Activated T-cell treated with anti-CD3 and anti-CD28 coated beads, Interleukin-2, amount 50 U/mL, for 72 hours (primary cell): ENCODE measurements at places on chromosomes 1 and 21. TPM values are rescaled to one million over a fixed set of nuclear protein-coding genes. Genes with fewer than 3 reads are reported as not detected.

The CALML6 gene
- total RNA-seq = 1.8 TPM

The SPATA21 gene
- not detected for total RNA-seq

GRCh38 chr1:12047120-12047876 lies 15.8 kb upstream of the TNFRSF8 start:
- no peaks in the 10 kb centered on the region for H3K36me3 ChIP-seq
- peak; percentile 83 for DNase-seq

DNA sequence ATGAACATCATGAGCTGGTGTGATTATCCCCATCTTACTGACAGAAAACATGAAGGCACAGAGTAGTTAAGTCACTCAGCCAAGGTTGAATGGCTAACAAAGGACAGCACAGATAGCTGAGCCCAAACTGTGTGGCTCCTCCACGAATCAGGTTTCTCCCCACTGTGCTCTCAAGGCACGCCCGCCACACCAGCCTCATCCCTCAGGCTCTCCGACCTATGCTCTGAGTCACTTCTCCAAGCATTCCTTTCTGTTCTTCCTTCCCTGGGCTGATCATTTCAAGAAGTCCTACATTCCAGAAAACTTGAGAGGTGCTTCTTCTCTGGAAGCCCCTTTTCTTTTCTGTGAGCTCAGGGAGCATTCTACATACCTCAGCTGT lies 25.3 kb upstream of the SDC3 start:
- no peaks in the 10 kb centered on the region for H3K4me1 ChIP-seq
- no peaks in the 10 kb centered on the region for H3K27me3 ChIP-seq
- H3K36me3 ChIP-seq = peaks cover 8% of the 10 kb centered on the region
- H3K27ac ChIP-seq = peak overlapping the region; percentile 56
- H3K4me3 ChIP-seq = no peak overlapping the region

The CYP4A11 gene
- total RNA-seq = not detected

DNA sequence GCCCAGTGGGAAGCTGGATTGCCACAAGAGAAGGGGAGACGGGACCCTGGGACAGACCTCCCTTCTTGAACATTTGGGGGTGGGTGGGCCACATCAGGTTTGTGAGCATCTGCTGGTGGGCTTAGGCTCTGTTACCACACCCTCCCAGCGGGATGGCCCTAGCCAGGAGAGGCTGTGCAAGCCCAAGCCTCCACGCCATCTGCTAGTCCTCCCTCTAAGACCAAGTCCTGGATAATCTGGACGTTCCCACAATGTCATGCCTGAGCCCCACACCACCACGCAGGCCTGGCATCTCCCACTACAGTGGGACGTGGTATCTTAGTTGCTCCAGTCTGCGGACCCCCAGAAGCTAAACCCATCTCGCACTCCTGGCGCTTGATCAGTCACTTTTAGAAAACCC lies 3.7 kb upstream of the IBA57 start:
- DNase-seq = no peak
- H3K27me3 ChIP-seq = no peaks in the 10 kb centered on the region
- H3K4me1 ChIP-seq = peaks cover 28% of the 10 kb centered on the region

DNA sequence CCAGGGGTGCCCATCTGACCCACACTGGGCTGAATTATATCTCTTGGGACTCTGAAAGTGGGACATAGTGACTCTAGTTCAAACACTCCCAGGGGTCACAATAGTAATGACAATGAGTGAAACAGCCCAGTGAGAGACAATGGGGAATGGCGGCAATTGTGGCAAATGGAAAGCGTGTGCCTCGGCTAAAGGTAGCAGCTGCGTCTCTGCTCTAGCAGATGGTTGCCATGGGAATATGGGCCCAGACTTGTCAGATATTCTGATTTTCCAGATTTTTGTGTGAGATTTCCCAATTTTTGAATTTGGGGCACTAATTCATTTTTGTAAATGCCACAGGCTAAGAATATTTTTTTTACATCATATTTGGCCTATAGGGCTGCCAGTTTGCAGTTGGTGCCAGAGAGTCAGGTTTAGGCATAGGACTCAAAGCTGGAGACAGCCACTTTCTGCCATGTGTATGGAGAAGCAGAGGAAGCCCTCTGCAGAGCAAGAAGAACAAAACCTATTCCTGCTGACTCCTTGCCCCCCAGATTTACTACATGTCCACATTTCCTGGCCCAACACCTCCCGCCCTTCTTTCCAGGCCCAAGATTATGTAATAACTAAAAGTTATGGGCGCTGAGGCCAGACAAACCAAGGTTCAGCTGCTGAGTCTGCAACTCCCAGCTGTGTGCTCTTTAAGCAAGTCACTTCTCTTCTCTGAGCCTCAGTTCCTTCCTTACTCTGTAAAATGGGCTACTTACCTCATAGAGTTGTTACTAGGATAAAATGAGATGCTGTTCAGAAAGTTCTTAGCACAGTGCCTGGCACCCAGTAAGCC lies 21.6 kb upstream of the PTP4A2 start:
- H3K36me3 ChIP-seq = no peaks in the 10 kb centered on the region
- peaks cover 98% of the 10 kb centered on the region for H3K4me1 ChIP-seq

GRCh38 chr1:220751111-220751510 lies 3.0 kb downstream of the MTARC2 start:
- H3K27me3 ChIP-seq = peaks cover 57% of the 10 kb centered on the region
- H3K27ac ChIP-seq = no peak overlapping the region
- no peak overlapping the region for H3K4me3 ChIP-seq
- no peak for DNase-seq

The SH2D1B gene
- not detected for total RNA-seq

The BCAR3 gene
- 3.2 TPM for total RNA-seq

The KCNT2 gene
- not detected for total RNA-seq

DNA sequence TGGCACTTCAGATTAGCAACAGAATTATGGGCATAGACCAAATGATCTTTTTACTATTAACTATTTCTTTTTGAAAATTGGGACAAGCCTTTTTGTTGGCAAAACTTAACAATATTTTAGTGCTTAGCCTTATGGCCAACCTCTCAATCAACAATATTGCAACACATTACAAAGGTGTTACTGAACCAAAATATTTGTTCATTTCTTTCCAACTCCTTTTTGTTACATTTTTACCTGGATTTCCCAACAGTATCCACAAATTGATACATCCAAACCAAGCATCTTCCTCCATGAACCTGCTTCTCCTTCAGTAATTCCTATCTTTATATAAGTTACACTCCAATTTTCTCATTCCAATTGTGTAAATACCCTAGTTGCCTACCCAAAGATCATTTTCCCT lies 1.5 kb upstream of the AMPD1 start:
- H3K4me3 ChIP-seq = no peak overlapping the region
- peaks cover 16% of the 10 kb centered on the region for H3K27me3 ChIP-seq
- no peak overlapping the region for H3K27ac ChIP-seq
- no peaks in the 10 kb centered on the region for H3K36me3 ChIP-seq

The OR2T11 gene
- total RNA-seq = not detected

- H3K27ac ChIP-seq = peak overlapping the region; percentile 24
- H3K27me3 ChIP-seq = no peaks in the 10 kb centered on the region
- no peak for DNase-seq
- no peak overlapping the region for H3K4me3 ChIP-seq
- H3K4me1 ChIP-seq = peaks cover 39% of the 10 kb centered on the region
- H3K36me3 ChIP-seq = no peaks in the 10 kb centered on the region
Measured at GRCh38 chr1:77664939-77665516, 17.4 kb downstream of the ZZZ3 start.

DNA sequence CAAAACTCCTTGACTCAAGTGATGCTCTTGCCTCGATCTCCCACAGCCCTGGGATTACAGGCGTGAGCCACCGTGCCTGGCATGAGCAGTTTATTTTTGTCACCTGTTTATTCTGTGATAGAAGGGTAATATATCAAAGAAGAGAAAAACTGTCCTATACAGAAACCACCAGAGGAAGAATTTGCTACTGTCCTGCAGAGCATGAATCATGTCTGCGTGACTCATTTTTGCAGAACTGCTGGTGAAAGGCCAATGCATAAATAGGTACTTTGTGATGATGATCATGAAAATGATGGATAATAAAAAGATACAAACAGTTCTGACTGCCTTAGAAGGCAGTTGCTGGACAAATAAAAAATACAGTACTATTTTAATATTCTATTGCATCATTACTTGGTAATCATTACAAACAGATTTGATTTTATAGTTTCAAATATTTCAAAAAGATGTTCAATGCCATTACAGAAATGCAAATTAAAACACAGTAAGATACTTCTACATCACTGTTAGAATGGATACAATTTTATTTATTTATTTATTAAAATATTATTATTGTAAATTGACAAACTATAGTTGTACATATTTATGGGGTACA lies 26.5 kb downstream of the RIPPLY3 start:
- H3K27ac ChIP-seq = no peak overlapping the region
- no peak overlapping the region for H3K4me3 ChIP-seq
- H3K36me3 ChIP-seq = no peaks in the 10 kb centered on the region
- peaks cover 6% of the 10 kb centered on the region for H3K4me1 ChIP-seq

The DEPDC1 gene
- total RNA-seq = 23.7 TPM

GRCh38 chr1:24362982-24363614 lies 43.9 kb downstream of the GRHL3 start:
- no peak overlapping the region for H3K4me3 ChIP-seq
- H3K4me1 ChIP-seq = peaks cover 28% of the 10 kb centered on the region
- no peak overlapping the region for H3K27ac ChIP-seq
- H3K36me3 ChIP-seq = no peaks in the 10 kb centered on the region
- H3K27me3 ChIP-seq = no peaks in the 10 kb centered on the region

The CACYBP gene
- total RNA-seq = 306 TPM

- H3K27ac ChIP-seq = peak overlapping the region; percentile 57
- H3K36me3 ChIP-seq = peaks cover 29% of the 10 kb centered on the region
- no peak for DNase-seq
- H3K4me3 ChIP-seq = no peak overlapping the region
Measured at GRCh38 chr21:32380940-32381339, 11.9 kb downstream of the URB1 start.

The SPRR5 gene
- not detected for total RNA-seq

DNA sequence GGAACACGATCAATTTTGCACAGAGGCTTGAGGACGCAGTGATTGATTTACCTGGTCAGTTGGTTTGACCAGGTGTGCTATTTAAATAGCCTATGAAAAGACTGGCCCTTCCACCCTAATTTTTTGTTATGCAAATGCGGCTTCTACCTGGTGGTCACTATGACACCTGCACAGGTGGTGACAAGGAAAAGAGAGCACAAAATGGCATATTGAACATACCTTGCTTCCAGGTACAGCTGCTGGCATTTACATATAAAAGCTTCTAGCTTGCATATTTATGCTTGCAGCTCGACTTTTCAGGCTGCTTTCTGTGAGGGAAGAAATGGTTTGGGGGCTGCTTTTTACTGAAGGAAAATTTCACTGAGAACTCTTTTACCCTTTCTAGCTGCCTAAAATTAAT lies 15.3 kb upstream of the FMO4 start:
- H3K36me3 ChIP-seq = peaks cover 1% of the 10 kb centered on the region
- DNase-seq = no peak
- peaks cover 13% of the 10 kb centered on the region for H3K27me3 ChIP-seq
- H3K4me3 ChIP-seq = no peak overlapping the region
- no peaks in the 10 kb centered on the region for H3K4me1 ChIP-seq

DNA sequence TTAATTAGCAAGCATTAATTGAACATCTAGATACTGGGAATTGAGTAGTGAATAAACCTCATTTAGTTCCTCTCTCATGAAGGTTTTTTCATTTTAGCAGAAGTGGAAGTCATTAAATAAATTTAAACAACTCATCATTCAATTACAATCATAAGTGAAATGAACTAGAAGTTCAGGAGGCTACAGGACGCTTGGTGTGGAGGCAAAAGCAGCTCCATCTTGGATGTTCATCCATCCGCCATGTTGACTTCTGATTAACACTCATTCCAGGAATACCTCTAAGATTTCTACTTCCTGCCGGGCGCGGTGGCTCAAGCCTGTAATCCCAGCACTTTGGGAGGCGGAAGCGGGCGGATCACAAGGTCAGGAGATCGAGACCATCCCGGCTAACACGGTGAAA lies 11.5 kb upstream of the NTPCR start:
- no peak for DNase-seq
- peaks cover 6% of the 10 kb centered on the region for H3K27me3 ChIP-seq
- no peak overlapping the region for H3K27ac ChIP-seq
- no peak overlapping the region for H3K4me3 ChIP-seq
- H3K4me1 ChIP-seq = peaks cover 8% of the 10 kb centered on the region
- H3K36me3 ChIP-seq = no peaks in the 10 kb centered on the region

DNA sequence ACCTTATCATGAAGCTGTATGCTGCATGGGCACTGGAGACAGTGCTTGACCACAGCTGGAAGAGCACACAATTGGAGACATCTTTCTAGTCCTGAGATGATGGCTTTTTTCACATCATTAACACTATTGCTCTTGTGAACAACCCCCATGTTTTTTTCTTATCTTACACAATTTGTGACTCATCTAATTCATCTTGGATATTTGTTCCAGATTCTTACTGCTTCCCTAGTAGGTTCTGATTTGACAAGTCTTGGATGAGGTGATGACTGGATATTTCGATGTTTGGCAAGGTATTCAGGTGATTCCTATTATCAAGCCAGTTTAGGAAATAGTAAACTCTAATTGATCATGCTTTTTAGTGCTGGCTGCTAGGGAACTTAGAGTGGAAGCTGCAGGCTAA lies 23.7 kb downstream of the HLX start:
- H3K4me1 ChIP-seq = no peaks in the 10 kb centered on the region
- H3K27ac ChIP-seq = no peak overlapping the region
- no peak overlapping the region for H3K4me3 ChIP-seq
- no peak for DNase-seq
- H3K27me3 ChIP-seq = peaks cover 7% of the 10 kb centered on the region

DNA sequence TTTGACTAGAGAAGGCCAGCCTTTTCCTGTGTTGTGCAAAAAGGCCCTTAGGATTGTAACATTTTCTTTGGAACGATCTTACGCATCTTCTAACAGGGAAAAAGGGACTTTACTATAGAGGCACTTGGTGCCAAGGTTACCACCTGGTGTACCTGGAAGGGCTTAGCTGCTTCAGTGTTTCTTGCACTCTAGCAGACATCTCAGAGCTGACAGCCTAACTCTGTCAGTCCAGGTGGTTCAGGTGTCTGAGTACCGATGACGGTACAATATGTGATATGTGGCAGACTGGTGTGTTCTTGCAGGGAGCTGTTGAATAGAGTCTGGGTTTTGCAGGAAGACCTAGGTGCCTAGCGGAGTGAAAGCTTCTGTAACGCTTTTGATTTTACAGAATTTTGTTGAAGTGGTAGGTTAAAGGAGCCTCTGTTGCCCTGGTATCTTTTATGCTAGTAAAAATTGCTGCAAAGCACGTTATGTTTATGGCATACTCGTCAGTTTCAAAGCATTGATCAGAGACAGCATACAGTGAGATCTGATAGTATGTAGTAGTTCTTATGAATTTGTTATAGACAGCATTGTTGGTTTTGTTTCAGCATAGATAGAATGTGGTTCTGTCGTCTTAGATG lies 1.4 kb downstream of the MAGI3 start:
- DNase-seq = peak; percentile 6
- H3K36me3 ChIP-seq = no peaks in the 10 kb centered on the region
- peak overlapping the region; percentile 83 for H3K4me3 ChIP-seq
- H3K27me3 ChIP-seq = peaks cover 20% of the 10 kb centered on the region
- peaks cover 30% of the 10 kb centered on the region for H3K4me1 ChIP-seq

The LIN28A gene
- total RNA-seq = not detected

The LAX1 gene
- 24.3 TPM for total RNA-seq

The ADAMTS4 gene
- 4.0 TPM for total RNA-seq

The KIF1B gene
- total RNA-seq = 16.6 TPM
